Brain microvascular endothelial cell (primary cell): ENCODE measurements at places on chromosomes 2 and 18.

DNA sequence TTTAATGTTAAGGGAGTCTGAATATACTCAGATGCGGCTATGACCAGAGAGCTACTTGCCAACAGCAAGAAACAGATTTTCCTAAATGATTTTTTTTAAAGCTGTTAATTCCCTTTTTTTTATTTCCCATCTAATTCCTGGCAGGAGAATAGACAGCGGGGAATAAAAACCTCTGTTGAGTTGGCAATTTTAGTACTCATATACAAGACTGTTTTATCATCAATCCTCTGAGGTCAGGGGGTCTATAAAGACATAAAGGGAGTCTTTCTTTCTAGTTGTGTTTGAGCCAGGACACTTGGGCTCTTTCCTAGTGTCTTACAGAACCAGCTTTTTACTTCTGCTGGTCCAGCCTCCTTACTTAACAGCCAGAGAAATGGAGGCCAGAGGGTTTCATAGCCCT, 29.4 kb downstream of the MAIP1 start:
- DNase-seq = no peak

DNA sequence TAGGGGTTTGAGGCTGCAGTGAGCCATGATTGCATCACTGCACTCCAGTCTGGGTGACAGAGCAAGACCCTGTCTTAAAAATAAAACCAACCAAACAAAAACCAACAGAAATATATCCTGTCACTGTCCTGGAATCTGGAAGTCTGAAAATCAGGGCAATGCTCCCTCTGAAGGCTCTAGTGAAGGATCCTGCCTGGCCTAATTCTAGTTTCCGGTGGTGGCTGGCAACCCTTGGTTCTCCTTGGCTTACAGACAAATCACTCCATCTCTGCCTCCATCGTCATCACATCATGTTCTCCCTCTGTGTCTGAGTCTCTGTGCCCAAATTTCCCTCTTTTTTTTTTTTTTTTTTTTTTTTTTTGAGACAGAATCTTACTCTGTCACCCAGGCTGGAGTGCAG, 15.9 kb upstream of the VPS4B start:
- DNase-seq = no peak

DNA sequence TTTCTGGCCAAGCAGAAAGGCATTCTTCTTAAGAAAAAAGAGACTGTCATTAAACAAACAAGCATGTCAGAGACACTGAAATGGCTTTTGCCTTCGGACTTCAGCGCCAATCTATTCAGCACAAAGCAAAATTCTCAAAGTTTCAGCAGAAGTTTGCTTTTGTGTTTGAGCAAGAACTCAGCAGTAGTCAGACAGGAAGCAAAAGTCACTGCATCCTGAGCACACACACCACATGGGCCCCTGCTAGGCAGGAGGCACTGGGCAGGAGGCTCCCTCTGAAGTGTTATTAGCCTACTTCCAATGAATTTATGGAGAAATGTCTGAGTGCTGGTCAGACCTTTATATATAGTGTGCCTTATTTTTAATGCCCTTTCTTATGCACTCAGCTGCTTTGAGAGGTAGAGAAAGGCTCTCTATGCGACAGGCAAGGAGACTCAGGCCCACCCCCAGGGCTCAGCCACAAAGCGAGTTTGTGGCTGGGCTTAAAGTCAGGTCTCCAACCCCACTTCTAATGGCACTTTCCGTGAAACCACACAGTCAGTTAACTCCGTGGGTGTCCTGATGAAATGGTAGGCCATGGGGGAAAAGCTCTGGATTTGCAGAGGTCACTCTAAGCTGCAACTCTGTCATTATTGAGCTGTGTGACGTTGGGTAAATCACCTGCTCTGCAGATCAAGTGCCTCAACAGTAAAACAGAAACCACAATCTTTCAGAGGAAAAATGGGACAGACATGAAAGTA, 161.0 kb upstream of the TMEM200C start:
- DNase-seq = peak; percentile 62

- no peak for DNase-seq
These were observed 51.8 kb downstream of the MERTK start for GRCh38 chr2:111950236-111950635.

GRCh38 chr2:54092940-54093339, 22.5 kb upstream of the ACYP2 start:
- DNase-seq = no peak

GRCh38 chr2:196309691-196310090, 138.3 kb upstream of the STK17B start:
- DNase-seq = no peak

- DNase-seq = no peak
These were observed 208.2 kb downstream of the FBXO15 start for GRCh38 chr18:73939391-73939790.

DNA sequence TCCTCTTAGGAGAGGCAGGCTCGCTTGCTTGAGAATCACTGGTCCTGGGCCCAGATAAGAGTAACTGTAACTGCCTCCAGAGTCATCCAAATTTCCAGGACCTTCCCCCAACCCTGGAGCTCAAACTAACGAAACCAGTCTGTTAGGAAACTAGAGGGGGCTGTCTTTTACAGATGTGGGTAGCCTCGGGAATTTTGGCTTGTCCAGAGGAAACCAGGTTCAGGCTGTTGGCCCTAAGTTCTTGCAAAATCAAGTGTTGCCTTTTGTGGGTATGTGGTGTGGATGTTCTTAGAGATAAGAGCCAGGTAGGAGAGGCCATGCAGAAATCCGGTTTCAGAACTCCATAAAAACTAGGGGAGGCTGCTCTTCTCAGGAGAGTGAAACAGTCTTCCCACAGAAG, 125.0 kb upstream of the DLX2 start:
- DNase-seq = no peak

- DNase-seq = no peak
These were observed 63.2 kb upstream of the LRATD1 start for GRCh38 chr2:14569294-14569693.

DNA sequence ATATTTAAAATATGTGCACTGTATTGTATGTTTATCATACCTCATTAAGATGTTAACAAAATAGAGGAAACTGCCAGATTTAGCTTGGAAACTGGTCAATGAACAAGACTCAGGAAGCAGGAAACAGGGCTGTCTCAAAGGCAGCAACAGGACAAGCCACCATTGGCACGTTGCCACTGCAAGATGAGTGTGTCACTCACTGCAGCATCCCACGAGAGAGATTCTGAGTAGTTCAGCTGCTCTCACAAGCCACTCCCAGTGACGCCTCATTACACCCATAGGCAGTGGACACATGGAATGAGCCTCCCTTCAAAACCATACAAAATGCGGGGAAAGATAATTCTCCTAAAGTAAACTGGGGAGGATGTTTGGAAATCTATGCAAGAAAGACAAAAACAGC, 181.9 kb upstream of the DLGAP1 start:
- DNase-seq = no peak

GRCh38 chr2:231988179-231988866, 26.8 kb downstream of the DIS3L2 start:
- no peak for DNase-seq
